ENCODE measurements at places on chromosomes 4 and X. TPM values are rescaled to one million over a fixed set of nuclear protein-coding genes. Genes with fewer than 3 reads are reported as not detected.
A peak's percentile ranks its signal among the peaks of the same experiment; 100 is the strongest.

DNA sequence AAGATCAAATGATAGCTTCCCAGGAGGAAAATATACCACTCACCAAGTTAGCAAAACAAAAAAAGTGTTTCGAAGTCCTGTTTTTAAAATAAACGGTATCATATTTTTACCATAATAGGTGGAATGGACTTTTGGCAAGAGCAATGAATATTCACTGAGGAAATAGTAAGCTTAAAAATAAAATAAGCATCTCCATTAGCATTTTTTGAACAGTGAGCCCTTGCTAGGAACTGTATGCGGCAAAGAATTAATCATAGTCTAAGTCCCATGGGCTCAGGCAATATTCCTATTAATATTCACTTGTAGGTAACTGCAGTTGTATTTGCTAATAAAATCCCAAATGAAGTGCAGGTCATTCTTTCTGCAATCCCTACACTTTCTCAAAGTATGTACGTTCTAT lies 191.7 kb upstream of the GABRA2 start:
- H3K4me3 ChIP-seq, result no peak overlapping the region
- H3K27me3 ChIP-seq, result no peaks in the 10 kb centered on the region
- H3K27ac ChIP-seq, result no peak overlapping the region
- no peaks in the 10 kb centered on the region for H3K36me3 ChIP-seq

The STOX2 gene
- 10.6 TPM for total RNA-seq

The PKD2 gene
- 21.7 TPM for total RNA-seq

DNA sequence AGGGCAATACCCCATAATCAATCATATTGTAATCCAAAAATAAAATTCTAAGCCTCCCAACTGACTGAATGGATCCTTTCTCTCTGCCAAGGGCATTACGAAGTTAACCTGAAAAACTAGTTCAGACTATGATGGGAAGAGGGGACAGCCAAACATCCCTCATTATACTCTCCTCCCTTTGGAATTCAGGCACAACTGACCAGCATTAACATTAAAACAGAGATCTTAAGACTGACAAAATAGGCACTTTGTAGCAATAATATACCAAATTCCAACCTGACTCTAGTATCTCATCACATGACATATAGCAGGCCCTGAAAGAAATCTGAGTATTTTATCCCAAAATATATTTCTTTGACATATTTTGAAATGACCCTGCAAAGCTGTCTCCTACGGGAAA lies 55.0 kb upstream of the SPP1 start:
- no peak for DNase-seq
- no peaks in the 10 kb centered on the region for H3K36me3 ChIP-seq
- H3K27ac ChIP-seq, result no peak overlapping the region

The CYLC1 gene
- total RNA-seq, result not detected

- H3K4me3 ChIP-seq, result no peak overlapping the region
- H3K4me1 ChIP-seq, result no peaks in the 10 kb centered on the region
- no peaks in the 10 kb centered on the region for H3K36me3 ChIP-seq
- DNase-seq, result no peak
Observed at GRCh38 chr4:10596586-10597290, 87.8 kb downstream of the CLNK start.

GRCh38 chrX:39443240-39443639 lies 642.0 kb downstream of the MID1IP1 start:
- no peaks in the 10 kb centered on the region for H3K27me3 ChIP-seq
- H3K4me1 ChIP-seq, result no peaks in the 10 kb centered on the region
- H3K27ac ChIP-seq, result no peak overlapping the region
- H3K4me3 ChIP-seq, result no peak overlapping the region
- H3K36me3 ChIP-seq, result no peaks in the 10 kb centered on the region

- H3K4me3 ChIP-seq, result no peak overlapping the region
- H3K4me1 ChIP-seq, result no peaks in the 10 kb centered on the region
- H3K27me3 ChIP-seq, result no peaks in the 10 kb centered on the region
Observed at GRCh38 chr4:8746523-8747466, 124.8 kb downstream of the HMX1 start.

DNA sequence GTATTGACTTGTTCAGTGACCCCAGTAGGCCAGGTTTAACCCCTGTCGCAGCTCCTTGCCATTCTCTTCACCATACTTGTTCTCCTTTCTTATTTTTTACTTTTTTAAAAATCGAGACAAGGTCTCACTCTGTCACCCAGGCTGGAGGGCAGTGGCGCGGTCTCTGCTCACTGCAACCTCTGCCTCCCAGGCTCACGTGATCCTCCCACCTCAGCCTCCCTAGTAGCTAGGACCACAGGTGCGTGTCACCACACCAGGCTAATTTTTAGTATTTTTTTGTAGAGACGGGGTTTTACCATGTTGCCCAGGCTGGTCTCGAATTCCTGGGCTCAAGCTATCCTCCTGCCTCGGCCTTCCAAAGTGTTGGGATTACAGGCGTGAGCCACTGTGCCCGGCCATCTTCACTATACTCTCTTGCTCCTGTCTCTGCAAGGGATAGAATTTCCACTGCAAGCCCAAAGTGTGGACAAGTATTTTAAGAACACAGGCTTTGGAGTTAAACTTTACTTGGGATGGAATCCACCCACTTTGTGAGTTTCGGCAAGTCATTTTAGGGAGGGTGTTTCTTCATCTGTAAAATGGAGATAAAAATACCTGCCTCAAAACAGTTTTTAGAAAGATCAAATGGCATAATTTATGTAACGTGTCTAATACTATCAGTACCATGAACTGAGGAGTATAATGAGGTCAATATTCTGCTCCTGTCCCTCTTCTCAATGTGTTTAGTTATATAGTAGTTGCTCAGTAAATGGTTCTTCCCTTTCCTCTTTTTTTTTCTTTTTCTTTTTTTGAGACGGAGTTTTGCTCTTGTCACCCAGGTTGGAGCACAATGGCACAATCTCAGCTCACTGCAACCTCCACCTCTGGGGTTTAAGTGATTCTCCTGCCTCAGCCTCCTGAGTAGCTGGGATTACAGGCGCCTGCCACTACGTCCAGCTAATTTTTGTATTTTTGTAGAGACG lies 973 bp downstream of the YIPF6 start:
- peak overlapping the region; percentile 90 for H3K27ac ChIP-seq
- H3K27me3 ChIP-seq, result no peaks in the 10 kb centered on the region
- H3K4me3 ChIP-seq, result peak overlapping the region; percentile 83
- H3K36me3 ChIP-seq, result peaks cover 2% of the 10 kb centered on the region
- no peak for DNase-seq
- H3K4me1 ChIP-seq, result peaks cover 4% of the 10 kb centered on the region

- H3K4me3 ChIP-seq, result no peak overlapping the region
- no peaks in the 10 kb centered on the region for H3K36me3 ChIP-seq
- no peak overlapping the region for H3K27ac ChIP-seq
- H3K27me3 ChIP-seq, result no peaks in the 10 kb centered on the region
- H3K4me1 ChIP-seq, result no peaks in the 10 kb centered on the region
- no peak for DNase-seq
Observed at GRCh38 chr4:104571341-104571740, 76.6 kb upstream of the CXXC4 start.

- no peaks in the 10 kb centered on the region for H3K4me1 ChIP-seq
- no peak overlapping the region for H3K4me3 ChIP-seq
- H3K36me3 ChIP-seq, result no peaks in the 10 kb centered on the region
Observed at GRCh38 chr4:152090543-152090942, 329.7 kb upstream of the GATB start.

DNA sequence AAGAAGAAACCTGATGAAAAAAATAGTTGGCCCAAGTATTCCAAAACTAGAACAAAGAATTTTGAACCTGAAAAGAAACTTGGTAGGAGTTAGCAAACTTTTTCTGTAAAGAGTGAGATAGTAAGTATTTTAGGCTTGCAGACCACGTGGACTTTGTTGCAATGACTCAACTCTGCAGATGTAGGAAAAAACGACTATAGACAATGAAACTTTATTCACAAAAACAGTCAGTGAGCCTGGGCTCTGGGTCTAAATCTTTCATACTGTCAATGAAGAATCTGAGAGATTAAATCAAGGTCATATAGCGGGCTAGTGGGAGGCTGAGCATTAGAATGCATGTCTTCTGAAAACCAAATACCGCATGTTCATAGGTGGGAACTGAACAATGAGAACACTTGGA lies 23.0 kb downstream of the SH3D19 start:
- H3K36me3 ChIP-seq, result no peaks in the 10 kb centered on the region
- DNase-seq, result no peak
- no peak overlapping the region for H3K27ac ChIP-seq
- no peaks in the 10 kb centered on the region for H3K27me3 ChIP-seq
- H3K4me1 ChIP-seq, result no peaks in the 10 kb centered on the region
- no peak overlapping the region for H3K4me3 ChIP-seq

GRCh38 chr4:128519163-128519830 lies 231.7 kb upstream of the PGRMC2 start:
- H3K27ac ChIP-seq, result peak overlapping the region; percentile 52
- H3K27me3 ChIP-seq, result no peaks in the 10 kb centered on the region
- H3K4me3 ChIP-seq, result no peak overlapping the region
- H3K4me1 ChIP-seq, result peaks cover 3% of the 10 kb centered on the region
- DNase-seq, result no peak
- no peaks in the 10 kb centered on the region for H3K36me3 ChIP-seq

DNA sequence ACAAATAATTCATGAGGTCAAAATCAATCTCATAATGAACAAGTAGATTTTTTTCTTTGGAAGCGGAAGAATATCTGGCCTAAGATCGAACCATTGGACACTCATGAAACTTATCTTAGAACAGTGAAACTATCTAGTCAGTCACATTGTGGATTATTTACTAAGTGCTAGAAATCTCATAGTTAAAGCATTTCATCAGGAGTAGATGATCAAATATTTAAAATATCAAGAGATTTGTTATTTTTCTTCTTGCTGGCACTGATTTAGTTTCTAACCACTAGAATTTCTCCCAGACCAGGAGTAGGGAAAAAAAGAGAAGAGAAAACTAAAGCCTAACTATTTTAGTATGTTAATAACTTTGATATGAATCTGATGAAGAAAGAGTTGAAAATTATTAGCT lies 105.5 kb downstream of the SHROOM3 start:
- no peaks in the 10 kb centered on the region for H3K36me3 ChIP-seq
- no peak overlapping the region for H3K27ac ChIP-seq
- no peak for DNase-seq
- H3K4me3 ChIP-seq, result no peak overlapping the region

The EDNRA gene
- 0.13 TPM for total RNA-seq

The TLR6 gene
- 1.1 TPM for total RNA-seq

The PROM1 gene
- total RNA-seq, result 0.18 TPM

The MTTP gene
- 0.26 TPM for total RNA-seq

DNA sequence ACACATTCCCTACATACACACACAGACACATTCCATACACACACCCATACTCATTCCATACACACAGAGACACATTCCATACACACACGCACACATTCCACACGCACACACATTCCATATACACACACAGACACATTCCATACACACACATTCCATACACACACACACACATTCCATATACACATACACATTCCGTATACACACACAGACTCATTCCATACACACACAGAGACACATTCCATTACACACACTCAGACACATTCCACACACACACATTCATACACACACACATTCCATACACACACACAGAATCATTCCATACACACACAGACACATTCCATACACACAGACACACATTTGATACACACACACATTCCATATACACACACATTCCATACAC lies 15.2 kb downstream of the LINC00632 start:
- no peak overlapping the region for H3K27ac ChIP-seq
- no peaks in the 10 kb centered on the region for H3K27me3 ChIP-seq
- H3K4me3 ChIP-seq, result no peak overlapping the region
- H3K36me3 ChIP-seq, result no peaks in the 10 kb centered on the region

The SLC9A6 gene
- 22.0 TPM for total RNA-seq

GRCh38 chr4:20359692-20360091 lies 108.0 kb downstream of the SLIT2 start:
- H3K27ac ChIP-seq, result no peak overlapping the region
- no peaks in the 10 kb centered on the region for H3K4me1 ChIP-seq
- H3K27me3 ChIP-seq, result no peaks in the 10 kb centered on the region
- no peak overlapping the region for H3K4me3 ChIP-seq
- DNase-seq, result no peak
- no peaks in the 10 kb centered on the region for H3K36me3 ChIP-seq

GRCh38 chrX:105715746-105716145 lies 106.6 kb upstream of the NRK start:
- H3K36me3 ChIP-seq, result no peaks in the 10 kb centered on the region
- H3K27ac ChIP-seq, result no peak overlapping the region
- no peaks in the 10 kb centered on the region for H3K27me3 ChIP-seq
- no peaks in the 10 kb centered on the region for H3K4me1 ChIP-seq
- no peak for DNase-seq
- no peak overlapping the region for H3K4me3 ChIP-seq

GRCh38 chr4:140963883-140964282 lies 169.4 kb downstream of the RNF150 start:
- H3K4me3 ChIP-seq, result no peak overlapping the region
- DNase-seq, result no peak
- H3K36me3 ChIP-seq, result no peaks in the 10 kb centered on the region
- no peak overlapping the region for H3K27ac ChIP-seq
- no peaks in the 10 kb centered on the region for H3K27me3 ChIP-seq

The XAGE2 gene
- total RNA-seq, result not detected

- no peaks in the 10 kb centered on the region for H3K4me1 ChIP-seq
- H3K4me3 ChIP-seq, result no peak overlapping the region
- H3K36me3 ChIP-seq, result no peaks in the 10 kb centered on the region
- H3K27ac ChIP-seq, result no peak overlapping the region
- no peak for DNase-seq
Observed at GRCh38 chr4:151888367-151888866, 127.6 kb upstream of the GATB start.

GRCh38 chrX:131739823-131740222 lies 195.9 kb downstream of the OR13H1 start:
- no peaks in the 10 kb centered on the region for H3K4me1 ChIP-seq
- H3K4me3 ChIP-seq, result no peak overlapping the region
- no peak overlapping the region for H3K27ac ChIP-seq
- no peak for DNase-seq

- no peaks in the 10 kb centered on the region for H3K27me3 ChIP-seq
- no peak overlapping the region for H3K4me3 ChIP-seq
- DNase-seq, result no peak
Observed at GRCh38 chr4:183164963-183165362, 65.9 kb downstream of the WWC2 start.

- no peaks in the 10 kb centered on the region for H3K27me3 ChIP-seq
- no peak overlapping the region for H3K4me3 ChIP-seq
- H3K36me3 ChIP-seq, result no peaks in the 10 kb centered on the region
Observed at GRCh38 chr4:134024251-134024650, 177.3 kb downstream of the PABPC4L start.

GRCh38 chrX:148930206-148930729 lies 429.9 kb downstream of the AFF2 start:
- no peaks in the 10 kb centered on the region for H3K36me3 ChIP-seq
- H3K4me3 ChIP-seq, result no peak overlapping the region
- no peak overlapping the region for H3K27ac ChIP-seq
- no peaks in the 10 kb centered on the region for H3K4me1 ChIP-seq

GRCh38 chr4:41024556-41025491 lies 189.5 kb downstream of the APBB2 start:
- H3K36me3 ChIP-seq, result no peaks in the 10 kb centered on the region
- H3K4me3 ChIP-seq, result no peak overlapping the region
- H3K27me3 ChIP-seq, result no peaks in the 10 kb centered on the region
- no peak overlapping the region for H3K27ac ChIP-seq
- H3K4me1 ChIP-seq, result no peaks in the 10 kb centered on the region
- DNase-seq, result no peak

Measured in Panc1 (cell line).